ENCODE measurements at places on chromosomes 6 and 20.

DNA sequence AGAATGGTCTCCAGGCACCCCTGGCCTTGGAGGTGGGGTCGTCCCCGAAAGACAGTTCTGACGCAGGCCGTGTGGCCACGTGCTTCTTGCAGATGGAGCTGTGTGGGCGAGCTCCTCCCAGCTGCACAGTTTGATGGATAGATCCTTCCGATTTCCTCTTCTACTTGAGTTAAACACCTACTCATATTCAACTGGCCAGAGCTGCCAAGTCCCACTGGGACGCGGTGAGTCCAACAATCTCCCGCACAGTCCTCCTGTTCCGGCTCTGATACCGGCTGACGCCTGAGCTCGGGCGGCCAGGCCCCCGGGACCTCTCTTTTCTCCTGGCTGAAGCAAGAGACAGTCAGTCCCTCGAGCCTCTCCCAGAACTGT, 57.9 kb upstream of the DACT2 start:
- no peak for DNase-seq

DNA sequence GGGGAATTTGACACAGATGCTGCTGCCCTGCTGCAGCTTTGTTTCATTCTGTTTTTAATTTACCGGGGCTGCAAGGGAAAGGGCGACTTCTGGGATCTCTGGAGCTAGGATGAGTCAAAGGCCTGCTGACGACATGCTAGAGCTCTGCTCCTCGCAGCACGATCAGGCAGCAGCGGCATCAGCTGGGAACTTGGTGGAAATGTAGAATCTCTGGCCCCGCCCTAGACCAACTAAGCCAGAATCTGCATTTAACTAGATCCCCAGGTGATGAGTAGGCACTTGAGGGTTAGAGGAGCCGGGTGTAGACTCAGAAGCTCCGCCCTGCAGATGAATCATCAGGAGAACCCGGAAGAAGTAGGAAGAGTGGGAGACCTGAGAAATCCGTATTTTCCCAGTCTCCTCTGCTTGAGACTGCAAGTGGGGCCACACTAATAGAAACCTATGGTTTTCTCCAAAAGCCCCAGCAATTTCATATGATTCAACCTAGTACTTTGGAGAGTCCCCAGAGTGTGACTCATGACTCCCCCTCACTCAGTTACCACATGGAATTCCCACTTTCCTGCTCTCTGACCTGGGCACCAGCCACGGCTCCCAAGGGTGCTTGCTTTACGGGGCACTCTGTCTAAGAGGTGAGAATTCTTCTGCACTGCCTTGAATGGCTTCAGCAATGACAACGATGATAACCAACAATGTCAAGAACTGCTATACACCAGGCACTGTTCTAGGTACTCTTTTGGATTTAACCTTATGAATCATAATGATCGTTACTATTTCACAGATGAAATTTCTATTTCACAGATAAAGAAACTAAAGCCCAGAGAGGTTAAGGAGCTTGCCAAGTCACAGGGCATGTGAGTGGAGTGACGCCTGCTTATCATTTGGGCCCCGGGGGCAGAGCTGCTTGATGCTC, 18.1 kb downstream of the TUBB2B start:
- no peak for DNase-seq

- no peak for DNase-seq
These were observed 119.5 kb downstream of the SCAF8 start for GRCh38 chr6:154852687-154853086.

- DNase-seq = no peak
These were observed 58.3 kb upstream of the PDE10A start for GRCh38 chr6:165721356-165721755.

GRCh38 chr6:108916026-108916686, 67.9 kb downstream of the ARMC2 start:
- DNase-seq = no peak

DNA sequence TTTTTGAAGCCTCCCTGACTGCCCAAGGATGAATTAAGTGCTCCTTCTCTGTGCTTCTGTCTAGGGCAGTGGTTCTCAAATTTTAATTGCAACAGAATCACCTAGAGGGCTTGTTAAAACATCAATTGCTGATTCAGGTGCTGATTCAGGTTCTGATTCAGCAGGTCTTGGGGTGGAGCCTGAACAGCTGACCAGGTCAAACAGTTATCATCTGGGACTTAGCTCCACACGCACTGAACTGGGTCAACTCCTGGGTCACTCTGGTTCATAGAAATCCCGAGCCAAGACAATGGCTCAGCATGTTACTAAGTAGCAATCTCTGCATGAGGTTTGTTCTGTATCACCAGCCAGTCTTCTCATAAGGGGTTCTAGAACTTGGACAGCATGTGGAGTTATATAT, 192.3 kb downstream of the GJA1 start:
- DNase-seq = no peak

- DNase-seq = no peak
These were observed 14.2 kb downstream of the RAB23 start for GRCh38 chr6:57207872-57208271.

DNA sequence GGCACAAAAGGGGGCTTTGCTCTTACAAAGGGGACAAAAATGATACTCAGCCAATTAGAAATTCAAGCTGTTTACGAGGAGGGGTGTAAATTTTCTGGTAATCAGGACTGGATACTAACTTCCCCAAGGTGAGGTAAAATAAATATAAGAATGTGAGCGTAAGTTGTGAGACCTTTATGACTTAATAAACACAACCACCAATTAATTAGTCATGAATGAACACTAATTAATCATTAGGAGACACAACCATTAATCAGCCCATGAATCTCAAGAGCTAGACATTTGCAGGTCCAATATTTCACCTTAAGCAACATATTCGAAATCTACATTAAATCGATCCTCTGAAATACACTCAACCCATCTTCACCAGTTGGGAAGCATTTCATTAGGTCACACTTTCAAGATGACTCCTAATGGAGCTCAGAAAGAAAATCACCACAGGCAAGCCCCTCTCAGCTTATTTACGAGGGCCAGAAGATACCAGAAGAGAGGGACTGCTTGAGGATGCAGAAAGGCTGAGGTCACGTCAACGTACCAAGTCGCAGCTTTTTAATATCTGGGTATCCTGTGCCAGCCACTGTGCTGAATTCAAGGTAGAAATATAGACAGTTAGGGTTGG, 2.7 kb downstream of the ADTRP start:
- DNase-seq = no peak

DNA sequence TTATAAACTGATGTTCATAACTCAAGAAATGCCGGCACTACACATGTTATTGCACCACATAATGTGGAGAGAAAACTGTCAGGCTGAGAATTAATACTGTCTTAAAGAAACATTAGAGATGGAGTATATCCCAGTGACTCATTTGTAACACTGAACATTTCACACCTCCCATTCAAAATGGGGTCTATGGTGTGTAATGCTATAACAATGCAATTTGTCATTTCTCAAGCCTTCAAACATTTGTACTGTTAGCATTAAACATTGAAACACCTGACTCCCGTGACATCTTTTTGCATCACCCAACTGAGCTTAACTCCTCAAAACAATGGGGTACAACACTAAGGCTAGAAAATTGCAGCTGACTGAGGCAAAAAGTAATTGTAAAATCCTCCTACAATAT, 151.7 kb downstream of the DST start:
- DNase-seq = no peak

GRCh38 chr6:159415540-159415939, 246.3 kb downstream of the FNDC1 start:
- no peak for DNase-seq

DNA sequence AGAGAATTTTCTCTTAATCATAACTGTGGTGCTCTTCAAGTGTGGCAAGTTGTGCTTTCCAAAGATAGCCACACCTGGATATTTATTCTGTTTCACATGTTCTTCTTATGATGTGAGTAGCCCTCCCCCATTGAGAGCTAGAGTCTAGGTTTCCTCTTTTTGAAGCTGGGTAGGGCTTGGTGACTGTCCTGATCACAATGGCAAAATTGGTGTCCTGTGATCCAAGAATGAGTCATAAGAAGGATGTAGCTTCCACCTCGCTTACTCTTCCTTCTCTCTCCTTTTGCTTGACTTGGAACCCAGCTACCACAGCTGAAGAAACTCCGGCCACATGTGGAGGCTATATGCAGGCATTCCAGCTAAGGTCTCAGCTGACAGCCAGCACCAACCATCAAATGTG, 7.4 kb upstream of the IGF2R start:
- DNase-seq = no peak

DNA sequence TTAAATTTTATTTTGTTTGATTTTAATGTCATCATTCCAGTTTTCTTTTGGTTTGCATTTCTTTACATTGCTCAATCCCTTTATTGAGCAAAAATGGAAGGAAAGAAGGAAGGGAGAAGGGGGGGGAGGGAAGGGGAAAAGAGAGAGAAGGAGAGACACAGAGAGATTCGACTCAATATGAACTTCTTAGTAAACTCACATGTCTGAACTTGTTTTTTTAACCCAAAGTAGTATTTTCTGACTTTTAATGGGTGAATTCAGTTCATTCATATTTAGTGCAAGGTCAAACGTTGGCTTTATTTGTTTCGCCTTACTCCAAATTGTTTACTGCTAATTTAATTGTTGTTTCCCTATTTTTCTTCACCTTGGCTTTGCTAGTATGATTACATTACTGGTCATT, 278.6 kb downstream of the COL12A1 start:
- DNase-seq = no peak

GRCh38 chr6:15080895-15081294, 165.0 kb upstream of the JARID2 start:
- no peak for DNase-seq

DNA sequence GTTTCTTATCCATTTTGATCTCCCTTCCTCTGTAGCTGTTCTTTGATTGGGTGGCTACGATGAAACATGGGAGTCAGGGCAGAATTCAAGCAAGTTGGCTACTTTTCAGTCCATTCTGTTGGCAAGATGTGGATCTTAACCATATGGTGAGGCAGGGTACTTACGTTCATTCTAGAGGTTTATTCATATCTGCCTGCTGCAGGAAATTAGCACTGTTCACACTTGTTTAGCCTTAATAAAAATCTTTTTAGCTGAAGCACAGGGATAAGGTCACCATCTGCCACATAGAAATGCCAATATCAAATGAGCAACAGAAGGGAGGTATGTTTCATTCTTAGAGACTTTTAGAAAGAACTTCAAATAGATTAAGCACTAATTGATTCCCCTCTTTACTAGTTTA, 83.9 kb downstream of the GRIK2 start:
- no peak for DNase-seq

- DNase-seq = no peak
These were observed 131.5 kb downstream of the SOBP start for GRCh38 chr6:107621229-107621937.

Measured in C1 segment of cervical spinal cord (tissue), 14 donors.